ENCODE measurements at places on chromosomes 6 and 20.
A peak's percentile ranks its signal among the peaks of the same experiment; 100 is the strongest.

- DNase-seq, result no peak
Observed at GRCh38 chr6:44404022-44404714, 16.7 kb downstream of the CDC5L start.

GRCh38 chr6:122817766-122818165 lies 28.7 kb downstream of the SMPDL3A start:
- DNase-seq, result no peak

GRCh38 chr20:22597303-22597702 lies 12.9 kb upstream of the FOXA2 start:
- no peak for DNase-seq

DNA sequence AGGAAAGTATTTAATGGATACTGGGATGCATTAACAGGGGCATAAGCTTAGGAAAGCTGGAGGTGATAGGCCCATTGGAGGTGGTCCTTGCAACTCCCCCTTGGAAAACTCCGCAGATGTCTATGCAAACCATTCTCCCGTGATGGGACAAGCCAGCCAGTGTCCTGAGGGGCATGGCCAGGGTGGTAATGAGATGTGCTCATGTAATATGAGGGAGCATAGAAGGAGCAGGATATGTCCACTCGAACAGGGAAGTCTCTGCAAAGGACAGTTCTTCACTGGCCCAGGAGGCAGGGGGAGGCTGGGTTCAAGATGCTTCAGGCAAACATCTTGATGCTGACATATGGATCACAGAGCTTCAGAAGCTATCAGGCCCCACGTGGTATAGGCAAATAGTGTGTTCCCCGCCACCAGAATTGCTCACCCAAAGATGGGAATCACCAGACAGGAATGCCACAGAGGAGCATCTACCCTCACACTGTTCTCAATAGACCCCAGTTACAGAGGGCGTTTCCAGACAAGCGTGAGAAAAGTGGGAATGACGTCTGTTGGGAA lies 201.6 kb upstream of the CDH4 start:
- DNase-seq, result no peak

GRCh38 chr6:24157886-24158285 lies 31.9 kb downstream of the NRSN1 start:
- DNase-seq, result no peak

GRCh38 chr20:49704932-49705336 lies 8.7 kb downstream of the B4GALT5 start:
- no peak for DNase-seq

DNA sequence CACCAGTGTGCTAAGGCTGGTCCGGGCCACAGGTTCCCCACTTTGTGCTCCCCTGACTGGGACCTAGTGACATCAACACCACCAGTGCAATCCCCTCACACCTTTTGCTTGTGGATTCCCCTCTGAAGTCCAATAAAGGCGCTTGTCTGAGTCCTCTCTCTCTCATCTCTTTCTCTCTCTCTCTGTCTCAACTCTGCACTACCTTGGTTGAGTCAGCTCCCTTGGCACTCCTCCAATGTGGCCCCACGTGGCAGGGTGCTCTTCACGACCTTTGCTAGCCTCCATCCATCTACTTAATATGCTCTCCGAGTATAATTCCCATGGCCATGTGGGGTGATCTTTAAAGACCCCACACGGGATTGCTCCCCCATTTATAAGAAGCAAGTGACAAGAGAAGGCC lies 385.0 kb downstream of the CD83 start:
- DNase-seq, result no peak

DNA sequence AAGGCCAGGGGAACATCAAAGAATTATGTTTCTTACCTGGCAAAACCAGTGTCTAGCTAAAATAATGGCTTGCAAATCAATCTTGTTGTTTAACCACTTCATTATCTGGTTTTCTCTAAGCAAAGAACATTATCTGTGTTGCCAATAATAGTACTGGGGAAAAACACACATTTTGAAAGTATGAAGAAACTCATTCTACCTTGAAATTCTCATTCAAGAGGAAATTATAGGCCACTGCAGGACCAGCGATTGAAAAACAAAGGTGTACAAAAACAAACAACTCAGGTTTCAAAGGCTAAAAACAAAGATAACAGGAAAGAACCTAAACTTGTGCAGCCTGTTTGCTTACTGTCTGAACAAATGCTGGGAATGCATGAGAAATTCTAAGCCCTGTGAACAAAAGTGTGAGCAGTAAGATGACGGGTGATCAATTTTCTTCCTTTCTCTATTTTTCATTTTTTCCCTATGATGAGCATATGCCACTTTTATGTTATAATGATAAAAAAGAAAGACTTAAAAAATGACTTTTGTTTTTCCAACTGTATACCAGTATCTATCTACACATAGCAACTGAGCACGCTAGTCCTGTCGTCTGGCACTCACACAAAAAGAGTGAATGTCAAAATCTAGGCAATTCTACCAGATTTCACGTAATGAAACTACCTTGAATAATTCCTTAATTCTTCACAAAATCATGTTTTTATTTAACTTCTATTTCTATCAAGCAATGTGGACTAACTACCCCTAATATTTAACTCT lies 117.9 kb downstream of the SGK1 start:
- peak; percentile 42 for DNase-seq

GRCh38 chr6:137283940-137284810 lies 65.0 kb upstream of the IFNGR1 start:
- DNase-seq, result peak; percentile 51

DNA sequence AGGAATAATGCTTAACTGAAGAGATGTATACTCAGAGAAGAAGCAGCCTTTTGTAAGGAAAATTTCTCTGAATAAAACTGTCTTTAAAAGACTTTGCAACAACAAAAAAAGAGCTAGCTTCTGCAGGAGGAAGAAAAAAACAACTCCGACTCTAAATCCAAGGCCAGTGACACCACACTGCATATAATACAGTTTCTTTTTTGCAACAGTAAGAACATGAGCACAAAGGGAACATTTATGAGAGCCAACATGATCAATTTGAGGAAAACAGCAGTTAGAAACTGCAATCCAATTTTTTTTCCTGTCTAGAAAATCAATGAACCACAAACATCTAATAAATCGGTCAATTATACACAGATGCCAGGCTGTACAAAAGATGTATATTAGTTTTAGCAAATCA lies 42.9 kb upstream of the UST start:
- no peak for DNase-seq

GRCh38 chr6:105892577-105893262 lies 193.4 kb upstream of the PRDM1 start:
- peak; percentile 58 for DNase-seq

DNA sequence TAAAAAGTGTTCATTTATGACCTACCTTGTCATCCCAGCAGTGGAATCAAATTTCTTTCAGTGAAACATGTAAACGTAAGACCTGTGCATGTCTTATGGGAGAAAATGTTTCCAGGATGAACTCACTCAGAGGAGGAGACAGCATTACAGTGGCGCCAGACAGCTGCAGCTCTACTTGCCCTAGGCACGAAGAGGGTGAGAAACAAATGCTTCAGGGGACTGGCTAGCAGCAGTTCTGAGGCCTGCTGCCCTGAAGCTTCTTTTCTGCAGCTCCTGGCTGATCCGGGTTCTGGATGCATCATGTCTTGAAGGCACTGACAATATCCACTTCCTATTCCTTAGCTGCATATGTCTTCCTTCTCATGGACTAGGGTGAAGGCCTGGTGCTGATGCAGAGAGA lies 120.2 kb downstream of the QRSL1 start:
- no peak for DNase-seq

GRCh38 chr6:170277893-170278742 lies 12.8 kb downstream of the DLL1 start:
- no peak for DNase-seq

DNA sequence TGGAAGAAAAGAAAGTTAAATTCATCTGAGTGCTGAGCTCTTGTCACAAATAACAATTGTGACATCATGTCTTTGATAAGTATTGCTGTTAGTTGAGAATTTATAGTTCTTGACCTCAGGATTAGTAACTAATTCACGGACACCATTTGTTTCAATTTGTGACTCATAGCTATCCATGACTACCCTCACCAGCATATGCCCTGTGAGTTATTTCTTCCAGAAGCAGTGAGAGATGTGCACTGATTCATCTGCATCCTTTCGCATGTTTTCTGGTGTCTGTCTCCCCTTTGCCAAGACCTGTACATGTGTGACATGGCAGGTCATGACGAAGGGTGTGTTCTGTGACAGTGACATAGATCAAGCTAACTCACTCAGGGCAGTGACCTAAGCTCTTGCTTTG lies 86.9 kb downstream of the SOBP start:
- DNase-seq, result no peak

DNA sequence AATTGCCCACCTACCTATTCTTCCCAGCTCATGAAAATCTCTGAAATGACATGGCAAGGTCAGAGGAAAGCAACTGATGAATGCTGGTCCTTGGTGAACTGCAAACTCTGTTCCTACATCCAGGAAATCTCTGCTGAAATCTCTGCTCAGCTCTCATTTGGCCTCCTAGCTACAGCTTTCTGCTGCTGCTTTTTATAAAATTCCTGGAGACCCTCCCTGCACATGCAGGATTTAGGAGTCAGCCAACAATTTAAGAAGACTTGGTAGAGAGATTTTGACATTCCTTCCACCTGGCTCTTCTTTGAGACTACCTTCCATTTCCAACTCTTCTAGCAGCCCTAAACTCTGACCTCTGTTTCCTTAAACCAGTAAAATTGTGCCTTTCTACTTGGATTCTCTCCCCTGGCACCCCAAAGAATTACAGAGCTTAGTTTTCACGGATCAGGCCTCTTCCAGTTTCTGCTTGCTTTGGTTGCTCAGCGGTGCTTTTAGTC lies 55.5 kb downstream of the PDE7B start:
- no peak for DNase-seq

DNA sequence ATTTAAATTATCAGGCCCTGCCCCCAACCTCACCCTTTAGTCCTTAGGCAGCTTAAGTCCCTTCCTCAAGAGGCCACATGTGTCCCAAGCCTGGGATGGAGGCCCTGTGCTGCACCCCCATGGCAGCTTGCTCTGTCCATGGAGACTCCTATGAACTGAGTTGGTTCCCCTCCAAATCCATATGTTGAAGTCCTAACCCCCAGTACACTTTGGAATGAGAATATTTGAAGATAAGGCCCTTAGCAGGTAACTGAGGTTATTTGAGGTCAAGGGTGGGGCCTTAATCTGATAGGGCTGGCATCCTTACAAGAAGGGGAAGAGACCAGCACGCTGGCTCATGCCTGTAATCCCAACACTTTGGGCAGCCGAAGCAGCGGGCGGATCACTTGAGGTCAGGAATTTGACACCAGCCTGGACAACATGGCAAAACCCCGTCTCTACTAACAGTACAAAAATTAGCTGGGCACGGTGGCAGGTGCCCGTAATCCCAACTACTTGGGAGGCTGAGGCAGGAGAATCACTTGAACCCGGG lies 6.7 kb upstream of the BEND3 start:
- DNase-seq, result no peak

- DNase-seq, result no peak
Observed at GRCh38 chr20:43137160-43137559, 52.5 kb downstream of the PTPRT start.

- no peak for DNase-seq
Observed at GRCh38 chr6:123770247-123770949, 33.3 kb upstream of the NKAIN2 start.

- no peak for DNase-seq
Observed at GRCh38 chr6:158158748-158159147, 9.3 kb downstream of the SERAC1 start.

- no peak for DNase-seq
Observed at GRCh38 chr20:48181261-48181935, 396.1 kb upstream of the SULF2 start.

- peak; percentile 78 for DNase-seq
Observed at GRCh38 chr6:36340618-36341454, 4.1 kb upstream of the BNIP5 start.

DNA sequence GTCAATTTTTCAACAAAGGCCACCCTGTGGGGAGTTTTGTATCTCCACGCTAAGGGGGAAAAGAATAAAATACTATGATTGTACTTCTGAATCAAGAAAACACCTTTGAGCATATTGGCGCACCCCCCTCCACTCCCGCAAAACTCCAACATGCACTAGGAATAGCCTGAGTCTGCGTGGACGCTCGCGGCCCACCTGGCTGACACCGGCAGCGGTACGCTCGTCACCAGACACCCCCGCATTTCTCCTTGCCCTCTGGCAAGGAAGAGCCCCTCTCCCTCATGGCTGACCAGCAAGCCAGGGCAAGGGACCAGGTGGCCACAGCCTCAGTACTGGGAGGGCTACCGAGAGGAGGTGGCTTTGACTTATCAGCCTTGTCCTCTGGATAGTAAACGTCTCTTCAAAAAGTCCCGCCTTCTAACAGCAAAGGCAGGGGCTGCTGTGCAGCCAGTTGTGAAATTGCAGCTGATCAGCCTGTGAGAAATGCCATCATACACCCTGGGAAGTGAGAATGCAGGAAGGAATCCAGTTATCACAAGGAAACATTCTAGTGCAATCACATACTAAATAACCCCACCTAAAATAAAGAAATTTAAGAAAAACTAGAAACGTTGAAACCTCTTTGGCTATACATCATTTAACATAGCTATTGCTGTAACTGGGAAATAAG lies 84.2 kb downstream of the HUS1B start:
- no peak for DNase-seq

DNA sequence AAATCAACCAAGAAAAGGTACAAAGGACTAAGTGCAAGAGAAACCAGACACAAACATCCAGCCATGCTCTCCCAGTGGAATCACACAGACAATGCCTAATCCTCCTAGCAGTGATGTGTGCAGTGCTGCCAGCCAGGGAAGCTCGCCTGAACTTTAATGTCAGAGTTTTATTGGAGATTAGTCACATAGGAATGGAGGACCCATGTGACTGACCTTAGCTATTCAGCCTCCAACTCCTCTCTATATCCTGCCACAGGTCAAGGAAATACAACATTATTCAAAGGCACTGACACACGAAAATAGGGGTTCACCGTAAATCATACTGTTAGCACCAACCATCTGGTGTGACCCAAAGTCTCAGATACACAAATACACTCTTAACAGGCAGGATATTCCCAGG lies 684.6 kb downstream of the DOK5 start:
- DNase-seq, result no peak

DNA sequence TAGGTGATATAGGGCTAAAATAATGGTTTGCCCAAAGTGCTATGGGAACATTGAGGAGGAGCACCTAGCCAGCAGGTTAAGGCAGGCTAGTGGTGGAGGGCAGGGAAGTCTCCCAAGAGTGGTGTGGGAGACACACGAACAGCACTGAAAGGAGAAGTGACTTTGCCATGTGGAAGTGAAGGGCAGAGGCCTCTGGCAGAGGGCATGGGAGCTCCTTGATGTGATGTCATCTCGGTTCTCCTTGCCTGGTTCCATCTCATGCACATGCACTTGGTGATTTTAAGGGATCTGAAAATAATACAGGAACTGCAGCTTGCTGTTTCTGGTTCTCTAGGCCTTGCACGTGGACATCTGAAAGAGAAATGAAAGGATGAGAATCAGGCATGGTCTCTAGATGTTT lies 4.7 kb upstream of the MAP3K4 start:
- no peak for DNase-seq
